ENCODE measurements at places on chromosomes 13 and 19.

DNA sequence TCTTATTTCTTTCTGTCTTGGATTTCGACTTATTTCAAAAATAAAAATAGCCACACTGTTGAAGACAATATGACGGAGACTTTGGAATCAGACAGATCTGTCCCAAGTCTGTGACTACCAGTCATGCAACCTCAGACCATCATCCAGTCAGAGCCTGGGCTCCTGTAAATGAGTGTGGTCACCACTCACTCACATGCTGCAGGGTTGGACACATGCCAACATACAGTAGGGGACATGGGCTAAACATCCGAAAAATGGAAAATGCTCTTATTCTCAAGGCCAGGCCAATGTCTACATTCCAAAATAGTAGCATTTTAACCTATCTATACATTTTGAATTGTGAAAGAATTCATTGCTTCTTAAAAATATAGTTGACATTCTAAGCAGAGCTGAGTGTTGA lies 75.5 kb upstream of the EDNRB start:
- DNase-seq: no peak

DNA sequence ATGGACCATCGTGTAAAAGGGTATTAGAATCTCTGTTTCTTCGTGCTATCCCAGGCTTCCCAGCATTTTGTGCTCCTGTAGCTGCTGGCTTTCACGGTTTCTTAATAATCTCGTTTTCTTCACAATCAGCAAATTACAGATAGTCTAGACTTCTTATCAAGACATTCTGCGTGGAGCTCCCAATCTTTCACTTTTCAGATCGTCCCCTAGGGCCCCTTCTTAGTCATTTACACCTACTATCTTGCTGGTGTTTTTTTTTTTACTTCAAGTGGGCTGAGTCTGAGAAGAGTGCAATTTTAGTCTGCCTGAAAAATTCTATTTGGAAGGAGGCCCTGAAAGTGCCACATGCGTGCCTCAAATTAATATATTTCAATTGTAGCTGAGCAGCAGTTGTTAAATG lies 275.1 kb downstream of the SHISA2 start:
- DNase-seq: no peak

- DNase-seq: no peak
These were observed 335.5 kb downstream of the FOXO1 start for GRCh38 chr13:40330950-40331349.

GRCh38 chr19:35455616-35456201 lies 7.7 kb downstream of the FFAR2 start:
- DNase-seq: no peak

GRCh38 chr13:89687066-89687465 lies 1660.4 kb upstream of the MIR17HG start:
- no peak for DNase-seq
